ENCODE measurements at places on chromosomes 3 and 15.

DNA sequence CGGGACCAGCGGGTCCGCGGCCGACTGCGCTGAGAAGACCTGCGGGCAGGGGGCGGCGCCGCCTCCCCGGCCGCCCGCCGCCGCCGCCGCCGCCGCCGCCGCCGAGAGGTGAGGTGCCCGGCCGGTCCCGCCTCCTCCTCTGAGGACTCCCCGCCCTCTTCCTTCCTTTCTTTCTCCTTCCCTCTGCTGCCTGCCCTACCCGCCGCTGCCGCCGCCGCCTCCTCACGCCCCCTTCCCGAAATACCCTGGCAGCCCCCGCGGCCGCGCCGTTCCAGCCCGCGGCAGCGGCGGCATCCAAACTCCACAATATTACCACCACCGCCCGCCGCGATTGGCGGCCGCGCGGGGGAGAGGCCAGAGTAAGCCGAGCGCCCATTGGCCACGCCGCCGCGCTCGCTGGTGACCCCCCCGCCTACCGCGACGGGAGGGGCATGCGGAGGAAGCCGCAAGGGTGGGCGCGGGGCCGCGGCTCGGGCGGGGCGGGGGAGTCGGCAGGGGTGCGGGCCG, 61.8 kb upstream of the ANKRD28 start:
- peak; percentile 79 for DNase-seq

- DNase-seq = no peak
Measured at GRCh38 chr3:129462361-129462968, 22.4 kb downstream of the IFT122 start.

- no peak for DNase-seq
Measured at GRCh38 chr3:171236265-171237008, 209.9 kb upstream of the SLC2A2 start.

DNA sequence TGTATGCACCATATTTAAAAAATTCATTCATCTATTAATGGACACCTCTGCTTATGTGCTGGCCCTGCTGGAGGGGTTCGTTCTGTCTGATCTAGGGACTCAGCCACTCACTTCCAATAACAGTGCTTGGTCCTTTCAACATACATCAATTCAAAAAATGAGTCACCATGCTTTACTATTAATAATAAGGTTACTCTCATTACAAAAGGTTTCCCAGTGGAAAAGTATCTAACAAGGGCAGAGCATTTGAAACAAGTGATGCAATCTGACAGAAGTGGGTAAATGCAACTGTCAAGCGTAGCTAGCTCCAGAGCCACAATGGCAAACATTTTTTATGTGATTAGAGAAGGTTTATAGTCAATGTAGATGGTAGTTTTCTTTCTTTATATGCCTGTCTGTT, 67.9 kb upstream of the TNIK start:
- DNase-seq = no peak

GRCh38 chr15:57534281-57534680, 57.4 kb upstream of the MYZAP start:
- no peak for DNase-seq

DNA sequence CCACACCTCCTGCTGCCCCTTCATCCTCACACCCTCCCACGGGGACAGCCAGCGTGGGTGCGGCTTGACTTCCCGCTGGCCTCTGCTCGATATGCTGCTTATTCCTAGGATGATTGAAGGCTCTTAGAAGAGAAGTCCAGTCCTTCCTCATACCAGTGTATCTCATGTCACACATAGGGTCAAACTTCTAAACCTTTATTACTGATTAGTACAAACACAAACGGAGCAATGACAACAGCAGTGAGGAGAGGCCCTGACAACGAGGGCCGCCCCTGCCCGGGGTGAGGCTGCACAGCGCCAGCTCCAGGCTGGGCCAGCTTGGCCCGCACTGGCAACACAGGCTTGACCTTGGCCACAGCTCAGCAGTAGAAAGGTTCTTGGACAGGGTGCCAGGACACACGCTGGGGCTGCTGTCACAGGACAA, 3.7 kb downstream of the CIB1 start:
- no peak for DNase-seq

- no peak for DNase-seq
Measured at GRCh38 chr15:69812861-69813261, 284.9 kb downstream of the TLE3 start.

DNA sequence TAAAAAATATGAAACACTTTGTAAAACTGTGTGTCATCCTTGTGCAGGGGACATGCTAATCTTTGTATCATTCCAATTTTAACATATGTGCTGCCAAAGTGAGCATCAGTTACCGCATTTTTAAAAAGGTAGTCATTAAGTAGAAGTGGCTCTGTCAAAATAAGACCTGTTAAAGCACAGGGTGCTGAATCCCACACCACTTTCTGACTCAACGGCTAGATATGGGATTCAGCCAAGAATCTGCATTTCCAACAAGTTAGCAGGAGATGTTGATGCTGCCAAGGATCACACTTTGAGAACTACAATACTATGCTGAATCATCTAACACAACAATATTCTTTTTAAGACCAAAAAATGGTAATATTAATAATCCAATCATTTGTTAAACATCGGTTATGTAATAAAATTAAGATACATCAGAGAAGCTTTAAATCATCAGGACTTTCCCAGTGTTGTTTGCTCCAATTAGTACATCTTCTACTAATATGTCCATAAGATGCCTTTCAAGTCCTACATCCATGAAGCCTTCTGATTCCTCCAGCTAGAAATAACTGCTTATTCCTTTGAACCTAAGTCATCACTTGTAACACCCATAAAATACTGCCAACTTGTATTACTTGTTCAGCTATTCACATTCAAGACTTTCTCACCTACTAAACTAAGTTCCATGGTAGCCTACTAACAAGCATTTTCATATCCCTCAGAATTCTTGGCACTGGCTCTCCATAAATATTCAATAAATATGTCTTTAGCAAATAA, 71.1 kb downstream of the TBL1XR1 start:
- no peak for DNase-seq

DNA sequence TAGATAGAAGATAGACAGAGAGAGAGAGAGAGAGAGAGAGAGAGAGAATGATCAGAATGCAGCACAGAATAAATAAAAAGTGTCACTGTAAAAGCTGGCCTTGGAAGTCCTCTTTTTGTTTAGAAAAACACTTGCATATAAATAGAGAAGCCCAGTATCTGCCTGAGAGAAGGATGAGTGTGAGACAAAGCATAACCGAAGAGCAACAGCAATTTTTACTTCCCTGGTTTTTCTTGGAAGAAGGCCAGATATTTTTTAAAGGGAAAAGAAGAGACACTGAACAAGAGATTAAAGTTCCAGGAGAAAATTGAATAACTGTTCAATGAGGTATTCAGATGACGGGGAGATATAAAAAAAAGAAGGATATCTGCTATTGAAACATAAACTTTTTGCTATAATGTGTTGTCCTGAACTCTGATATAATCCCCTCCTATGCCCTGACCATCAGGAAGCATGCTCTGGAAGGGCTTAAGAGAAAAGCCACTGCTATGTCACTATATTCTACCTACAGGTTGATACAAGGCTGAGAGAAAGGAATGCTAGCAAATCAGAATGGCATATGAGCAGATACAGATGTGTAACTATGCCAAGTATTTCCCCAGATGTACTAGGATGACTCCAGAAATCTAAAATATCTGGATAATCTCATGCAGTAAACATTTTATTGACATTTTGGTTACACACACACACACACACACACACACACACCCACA, 358.9 kb downstream of the RBMS3 start:
- no peak for DNase-seq

- no peak for DNase-seq
Measured at GRCh38 chr3:130548356-130548755, 31.4 kb downstream of the COL6A6 start.

- no peak for DNase-seq
Measured at GRCh38 chr15:65406424-65407000, 16.2 kb downstream of the IGDCC4 start.

GRCh38 chr3:142857056-142857455, 31.8 kb downstream of the PCOLCE2 start:
- peak; percentile 86 for DNase-seq

DNA sequence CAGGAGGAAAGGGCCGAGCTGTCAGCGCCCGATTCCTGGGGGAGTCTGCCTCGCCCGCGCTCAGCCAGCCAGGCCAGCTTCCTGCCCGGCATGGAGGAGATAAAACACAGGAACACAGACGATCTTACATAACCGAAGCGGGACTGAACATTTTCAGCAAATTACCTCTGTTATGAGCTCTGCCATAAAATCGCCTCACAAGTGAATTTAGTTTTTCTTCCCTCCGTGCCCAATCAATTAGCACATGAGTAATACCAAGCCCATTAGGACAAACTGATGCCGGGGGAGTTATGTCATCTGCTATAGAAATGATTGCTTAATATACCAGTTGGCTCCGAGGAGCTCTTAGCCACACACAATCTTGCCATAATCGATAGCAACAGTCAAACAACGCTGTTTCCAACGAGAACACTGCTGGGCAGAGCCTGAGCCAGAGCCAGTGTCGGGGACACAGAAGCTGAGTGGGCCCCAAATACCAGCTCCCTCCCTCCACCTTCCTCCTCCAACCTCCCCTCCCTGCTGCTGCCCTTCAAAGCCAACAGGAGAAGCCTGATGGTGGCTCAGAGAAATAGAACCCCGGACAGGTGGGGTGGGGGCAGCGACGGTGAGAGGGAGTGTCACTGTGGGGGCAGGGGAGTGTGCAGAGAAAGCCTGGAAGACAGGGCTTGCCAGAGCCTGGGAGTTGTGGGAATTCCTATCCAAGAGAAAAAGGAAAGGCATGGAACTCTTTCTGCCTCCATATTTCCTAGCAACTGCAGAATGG, 279.4 kb upstream of the TLE3 start:
- peak; percentile 34 for DNase-seq

DNA sequence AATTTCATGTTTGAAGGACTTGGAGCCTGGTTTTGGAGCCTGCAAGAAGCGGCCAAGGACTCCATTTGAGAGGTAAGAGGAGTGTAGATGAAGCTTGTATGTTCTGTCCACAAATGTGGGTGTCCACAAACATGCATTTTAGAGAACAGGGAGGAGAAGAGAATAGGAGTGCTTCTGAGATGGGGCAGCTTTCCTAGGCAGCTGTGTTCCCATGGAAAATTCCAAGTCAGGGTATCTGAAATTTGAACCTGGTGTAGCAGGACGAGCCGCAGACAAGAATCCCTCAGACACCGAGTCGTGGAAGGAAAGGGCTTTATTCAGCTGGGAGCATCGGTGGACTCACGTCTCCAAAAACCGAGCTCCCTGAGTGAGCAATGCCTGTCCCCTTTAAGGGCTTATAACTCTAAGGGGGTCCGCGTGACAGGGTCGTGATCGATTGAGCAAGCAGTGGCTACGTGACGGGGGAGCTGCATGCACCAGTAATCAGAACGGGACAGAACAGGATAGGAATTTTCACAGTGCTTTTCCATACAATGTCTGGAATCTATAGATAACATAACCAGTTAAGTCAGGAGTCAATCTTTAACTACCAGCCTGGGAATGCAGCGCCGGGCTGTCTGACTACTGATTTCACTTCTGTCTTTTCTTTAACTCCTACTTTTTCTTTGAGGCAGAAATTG, 71.4 kb upstream of the WDR72 start:
- no peak for DNase-seq

GRCh38 chr3:39143051-39143885, 10.1 kb downstream of the CSRNP1 start:
- no peak for DNase-seq

DNA sequence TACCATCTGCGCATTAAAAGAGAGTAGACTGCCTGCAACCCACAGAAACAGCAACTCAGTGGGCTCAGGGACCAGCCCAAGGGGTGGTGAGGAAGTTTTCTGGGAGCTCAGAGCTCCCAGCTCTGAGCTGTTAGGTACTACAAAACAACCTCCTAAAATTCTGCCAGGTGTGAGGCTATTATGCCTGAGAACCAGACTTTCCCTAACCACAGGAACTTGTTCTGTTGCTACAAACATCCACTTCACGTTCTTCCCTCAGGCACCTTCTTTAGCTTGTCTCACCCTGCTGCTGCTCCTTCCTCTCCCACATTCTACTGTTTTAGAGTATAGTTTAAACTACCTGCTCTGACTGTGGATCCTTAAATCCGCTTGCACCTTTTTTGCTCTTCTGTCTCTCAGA, 399.4 kb downstream of the ROBO1 start:
- no peak for DNase-seq

DNA sequence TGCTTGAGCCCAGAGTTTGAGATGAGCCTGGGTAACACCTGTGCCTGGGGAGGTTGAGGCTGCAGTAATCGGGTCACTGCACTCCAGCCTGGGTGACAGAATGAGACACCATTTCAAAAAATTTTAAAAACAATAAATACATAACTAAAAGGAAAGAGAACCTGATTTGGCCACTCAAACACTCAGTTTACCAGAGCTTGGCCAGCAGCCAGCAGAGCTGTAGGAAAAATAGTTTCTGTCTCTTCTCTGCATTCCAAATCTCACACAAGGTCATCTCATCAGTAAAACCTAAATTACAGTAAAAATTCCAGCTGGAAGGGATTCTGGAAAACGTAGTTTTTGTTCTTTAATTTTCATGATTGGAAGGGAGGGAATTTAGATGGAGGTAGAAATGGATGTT, 7.8 kb upstream of the PPM1L start:
- DNase-seq = no peak

GRCh38 chr3:167113035-167113830, 266.9 kb downstream of the ZBBX start:
- no peak for DNase-seq

GRCh38 chr3:150723946-150724345, 20.2 kb upstream of the ERICH6 start:
- no peak for DNase-seq

DNA sequence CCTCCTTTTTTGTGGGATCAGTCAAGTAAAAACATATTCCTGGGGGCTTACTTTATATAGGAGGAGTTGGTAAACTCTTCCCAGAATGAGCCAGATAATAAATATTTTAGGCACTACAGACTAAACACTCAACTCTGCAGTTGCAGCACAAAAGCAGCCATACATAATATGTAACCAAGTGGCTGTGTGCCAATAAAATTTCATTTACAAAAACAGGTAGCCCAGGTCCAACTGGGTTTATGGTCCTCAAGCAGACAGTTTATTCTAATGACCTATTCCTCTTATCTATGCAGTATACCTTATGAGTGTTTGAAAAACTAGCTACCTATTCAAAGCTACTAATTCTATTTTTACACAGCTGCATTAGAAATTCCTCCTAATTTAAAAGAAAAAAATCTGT, 61.8 kb downstream of the FAIM start:
- DNase-seq = peak; percentile 0

DNA sequence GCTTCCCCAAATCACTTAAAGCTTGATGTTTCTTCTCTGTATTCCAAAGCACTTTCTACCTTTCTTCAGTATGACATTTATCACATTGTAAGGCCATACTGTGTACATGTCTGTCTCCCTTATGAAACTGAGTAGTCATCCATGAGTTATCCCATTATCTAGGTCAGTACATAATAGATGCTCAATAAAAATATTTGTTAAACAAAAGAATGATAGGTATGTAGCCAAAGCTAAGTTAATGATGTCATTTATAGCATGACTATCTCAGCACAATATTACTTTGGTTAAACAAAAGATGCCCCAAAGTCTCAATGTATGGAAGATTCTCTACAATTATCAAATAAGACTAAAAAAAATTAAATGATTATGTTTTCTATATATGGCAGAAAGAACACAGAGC, 3.1 kb upstream of the TMCO5A start:
- DNase-seq = no peak

- DNase-seq = no peak
Measured at GRCh38 chr15:67043939-67044771, 21.2 kb upstream of the SMAD3 start.
